Sigmoid colon (tissue), 7 donors: ENCODE measurements at places on chromosomes 11 and 22. TPM values are rescaled to one million over a fixed set of nuclear protein-coding genes. Genes with fewer than 3 reads are reported as not detected.

GRCh38 chr11:64934682-64935358 is 873 bp downstream of the GPHA2 start:
- DNase-seq = no peak

Gene FCHSD2
- 18.6 TPM for total RNA-seq

Gene FOXRED2
- 4.8 TPM for total RNA-seq

Gene KRTAP5-7
- not detected for total RNA-seq
